ENCODE measurements at places on chromosomes 7 and 10. TPM values are rescaled to one million over a fixed set of nuclear protein-coding genes. Genes with fewer than 3 reads are reported as not detected.

DNA sequence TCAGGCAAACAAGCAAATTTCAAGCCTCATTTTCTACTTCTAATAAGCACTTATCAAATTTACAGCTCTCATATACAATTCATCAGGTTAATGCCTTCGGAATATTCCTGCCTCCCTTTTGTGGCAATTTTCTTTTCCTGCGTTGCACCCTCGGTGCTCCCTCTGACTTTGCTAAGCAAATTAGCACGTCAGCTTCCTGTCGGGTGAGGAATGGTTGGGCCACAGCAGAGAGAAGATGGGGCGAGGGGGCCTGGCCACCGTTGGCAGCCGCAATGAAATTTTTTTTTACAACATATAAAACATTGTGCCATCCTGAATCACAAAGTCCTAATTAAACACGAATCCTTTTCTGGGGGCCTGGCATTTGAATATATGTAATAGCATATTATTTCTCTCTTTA, 28.1 kb downstream of the ELFN1 start:
- DNase-seq = no peak

GRCh38 chr10:99329304-99329553, at the start of gene CNNM1:
Gene CNNM1, plus strand, starts transcription at chr10:99329356. Its CDS starts 32 bp downstream, at chr10:99329388.
- DNase-seq = no peak

DNA sequence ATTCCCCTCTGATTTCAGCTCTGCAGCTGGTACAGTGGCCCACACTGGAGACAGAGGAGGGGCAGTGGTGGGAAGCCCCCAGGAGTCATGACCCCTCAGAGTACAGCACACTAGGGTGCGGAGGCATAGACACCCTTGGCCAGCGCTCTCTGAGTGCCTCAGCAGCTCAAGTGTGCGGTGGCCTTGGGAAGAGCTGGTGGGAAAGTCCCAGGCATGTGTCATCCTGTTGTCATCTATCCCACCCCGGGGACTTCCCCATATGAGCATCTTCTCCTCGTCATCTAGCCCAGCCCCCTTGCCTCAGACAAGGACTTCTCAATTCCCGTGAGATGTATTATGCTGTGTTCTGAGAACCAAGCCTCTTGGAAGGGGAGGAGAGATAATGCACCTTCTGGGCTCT, 15.6 kb upstream of the PPIF start:
- DNase-seq = no peak

GRCh38 chr10:132524443-132525285, 12.9 kb upstream of the INPP5A start:
- DNase-seq = no peak

Gene THSD7A
- polyA plus RNA-seq = 89.8 TPM

GRCh38 chr10:110113670-110114337, 93.6 kb upstream of the MXI1 start:
- no peak for DNase-seq

Gene OR2A12
- polyA plus RNA-seq = not detected

- no peak for DNase-seq
Measured at GRCh38 chr7:38600741-38601140, 30.4 kb downstream of the AMPH start.

All from right renal cortex interstitium (tissue), 3 donors.